ENCODE measurements at places on chromosomes 16 and 17.

DNA sequence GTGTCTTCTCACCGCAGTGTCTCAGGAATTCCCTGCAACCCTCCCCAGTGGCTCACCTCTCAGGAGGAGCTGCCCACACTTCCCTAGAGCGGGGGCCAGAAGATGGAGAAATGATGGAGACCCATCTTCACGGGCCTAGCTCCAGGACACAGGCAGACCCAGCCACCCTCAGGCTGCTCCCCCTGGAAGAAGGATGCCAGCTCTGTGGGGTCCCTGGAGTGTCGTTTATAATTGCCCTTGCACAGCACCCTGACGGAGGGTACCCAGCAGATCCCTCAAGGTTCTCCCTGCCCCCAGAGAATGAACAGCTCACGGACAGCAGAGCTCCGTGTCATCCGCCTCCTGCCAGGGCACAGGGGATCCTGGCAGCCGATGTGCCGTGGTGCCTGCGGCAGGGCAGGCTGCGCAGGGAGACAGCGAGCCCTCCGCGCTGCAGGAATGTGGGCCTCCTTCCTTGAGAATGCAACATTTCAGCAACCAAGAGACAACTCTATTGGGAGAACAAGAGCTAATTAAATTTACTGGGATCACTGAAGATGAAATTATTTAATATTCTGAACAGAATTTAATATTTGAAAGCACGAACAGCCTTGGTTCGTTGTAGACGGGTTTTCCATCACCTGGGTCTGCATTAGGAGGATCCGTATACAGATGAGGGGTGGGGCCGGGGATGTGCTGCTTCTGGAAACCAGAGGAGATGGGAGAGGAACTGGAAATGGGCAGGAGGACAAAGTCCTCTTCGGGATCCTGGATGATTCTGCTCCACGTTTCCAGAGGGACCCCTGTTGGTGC lies 21.0 kb upstream of the RBFOX3 start:
- no peak for DNase-seq

DNA sequence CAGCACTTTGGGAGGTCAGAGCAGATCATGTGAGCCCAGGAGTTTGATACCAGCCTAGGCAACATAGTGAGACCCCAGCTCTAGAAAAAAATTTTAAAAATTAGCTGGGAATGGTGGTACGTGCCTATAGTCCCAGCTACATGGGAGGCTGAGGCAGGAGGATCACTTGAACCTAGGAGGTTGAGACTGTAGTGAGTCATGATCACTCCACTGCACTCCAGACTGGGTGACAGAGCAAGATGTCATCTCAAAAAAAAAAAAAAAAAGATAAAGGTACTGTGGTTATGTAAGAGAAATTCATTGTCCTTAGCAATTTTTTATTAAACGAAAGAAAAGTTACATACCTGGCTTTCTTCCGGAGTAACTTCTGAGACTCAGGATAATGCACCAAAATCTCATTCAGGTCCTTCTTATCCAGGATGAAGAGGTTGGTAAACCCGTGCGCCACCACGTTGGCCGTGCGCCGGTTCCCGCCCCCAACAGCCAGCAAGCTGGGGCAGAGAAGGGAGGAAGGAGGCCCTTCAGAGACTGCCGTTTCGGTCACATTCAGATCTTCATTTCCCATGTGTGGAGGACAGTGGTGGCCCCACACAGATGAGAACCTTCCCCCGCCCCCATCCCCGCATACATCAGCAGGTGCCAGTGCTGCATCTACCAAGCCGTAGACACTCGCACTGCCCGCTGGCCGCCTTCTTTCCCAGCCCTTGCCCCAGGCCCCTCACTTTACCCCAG lies 73.7 kb downstream of the CNGB1 start:
- no peak for DNase-seq

GRCh38 chr17:31733326-31733725 lies 125.7 kb downstream of the COPRS start:
- DNase-seq = no peak

DNA sequence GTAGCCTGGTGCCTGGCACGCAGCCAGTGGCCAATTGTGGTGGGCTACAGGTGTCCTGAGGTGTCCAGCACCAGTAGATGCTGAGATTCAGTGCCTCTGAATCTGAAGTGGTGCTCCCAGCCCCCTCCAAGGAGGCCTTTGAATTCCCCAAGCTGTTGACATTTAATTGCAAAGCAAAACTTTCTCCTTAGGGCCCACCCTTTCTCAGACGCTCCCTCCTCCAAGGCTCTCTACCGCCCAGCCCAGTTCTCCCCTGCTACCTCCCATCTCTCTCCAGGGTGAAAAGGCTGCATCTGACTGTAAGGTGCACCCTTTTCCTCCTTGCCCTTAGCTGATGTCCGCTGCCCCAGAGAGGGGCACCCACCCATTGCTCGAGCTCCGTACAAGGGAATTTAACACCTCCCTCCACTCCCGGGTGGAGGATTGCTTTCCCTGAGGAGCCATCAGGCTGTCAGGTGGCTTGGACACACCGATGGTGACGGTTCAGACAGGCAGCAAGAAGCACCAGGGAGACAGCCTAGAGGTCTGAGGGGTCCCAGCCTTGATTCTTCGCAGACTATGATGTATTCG lies 1.7 kb downstream of the BEAN1 start:
- DNase-seq = no peak

DNA sequence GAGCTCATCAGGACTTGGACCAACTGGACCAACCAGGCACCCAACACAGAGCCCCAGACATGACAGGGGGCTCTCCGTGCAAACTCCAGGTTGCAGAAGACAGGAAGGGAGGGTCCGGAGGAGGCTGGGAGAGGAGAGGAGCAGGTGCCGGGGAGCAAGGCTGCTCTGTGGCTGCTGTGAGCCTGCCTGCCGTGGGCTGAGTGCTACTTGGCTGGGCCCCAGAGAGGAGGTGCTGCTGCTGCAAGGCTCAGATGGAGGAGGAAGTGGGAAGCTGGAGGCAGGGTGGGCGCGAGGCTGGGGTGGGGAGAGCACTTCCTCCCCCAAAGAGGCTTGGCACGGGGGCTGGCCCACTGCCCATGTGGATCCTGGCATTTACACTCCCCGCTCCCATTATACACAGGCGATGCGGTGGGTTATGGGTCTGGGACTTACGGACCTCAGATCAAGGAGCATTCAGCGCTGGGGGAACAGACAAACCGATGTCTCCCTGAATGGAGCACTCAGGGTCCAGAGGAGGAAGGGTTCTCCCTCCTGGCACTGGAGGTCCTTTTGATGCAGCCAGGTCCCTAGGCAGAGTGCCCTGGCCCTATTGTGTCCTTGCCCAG lies 15.9 kb downstream of the EPOP start:
- peak; percentile 63 for DNase-seq

- DNase-seq = peak; percentile 84
Measured at GRCh38 chr17:18037486-18037885, 1.5 kb downstream of the ATPAF2 start.

GRCh38 chr16:66212428-66212827 lies 154.1 kb upstream of the CDH5 start:
- peak; percentile 8 for DNase-seq

- DNase-seq = peak; percentile 50
Measured at GRCh38 chr16:4315186-4316107, at the start of gene GLIS2. Gene GLIS2 (plus strand): TSS chr16:4316067. CDS start chr16:4332281, 16,214 bp downstream.

- peak; percentile 98 for DNase-seq
Measured at GRCh38 chr16:79170555-79171246, 429.8 kb downstream of the MAF start.

- no peak for DNase-seq
Measured at GRCh38 chr17:6067060-6067459, 3.1 kb upstream of the WSCD1 start.

DNA sequence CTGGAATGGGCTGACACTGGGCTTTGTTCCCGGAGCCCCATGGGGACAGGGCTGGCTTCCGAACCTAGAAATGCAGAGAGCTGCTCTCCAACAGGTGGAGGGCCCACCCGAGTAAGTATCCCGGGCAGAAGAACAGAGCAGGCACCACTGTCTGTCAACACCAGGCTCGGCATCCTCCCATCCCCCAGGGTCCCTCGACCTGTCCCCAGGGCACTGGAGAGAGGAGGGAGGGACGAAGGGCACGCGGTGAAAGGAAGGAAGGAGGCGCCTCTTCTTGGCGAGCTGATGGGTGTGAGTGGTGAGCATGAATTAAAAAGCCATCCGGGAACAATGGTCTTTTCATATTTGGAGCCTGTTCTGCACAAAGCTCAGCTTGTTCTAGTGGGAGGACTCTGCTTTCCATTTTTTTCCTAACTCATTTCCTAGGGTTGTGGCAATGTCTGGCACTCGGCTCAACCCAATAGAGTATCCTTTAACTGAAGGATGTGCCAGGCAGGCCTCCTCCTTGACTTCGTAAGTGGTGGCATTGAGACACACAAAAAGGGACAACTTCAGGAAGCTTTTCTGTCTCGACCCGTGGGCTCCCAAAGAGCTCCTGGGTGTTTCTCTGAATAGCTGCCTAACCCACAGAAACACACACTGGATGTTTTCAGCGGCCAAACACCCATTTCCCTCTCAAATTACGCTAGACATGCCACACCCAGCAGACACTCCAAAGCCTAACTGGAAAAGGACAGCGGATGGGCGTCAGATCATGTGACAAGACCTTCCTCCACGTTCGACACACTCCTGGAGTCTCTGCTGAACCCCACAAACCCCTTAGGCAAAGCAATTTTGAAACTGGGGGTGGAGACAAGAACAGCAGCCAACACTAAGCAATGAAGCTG lies 47.7 kb downstream of the ZFHX3 start:
- DNase-seq = no peak

DNA sequence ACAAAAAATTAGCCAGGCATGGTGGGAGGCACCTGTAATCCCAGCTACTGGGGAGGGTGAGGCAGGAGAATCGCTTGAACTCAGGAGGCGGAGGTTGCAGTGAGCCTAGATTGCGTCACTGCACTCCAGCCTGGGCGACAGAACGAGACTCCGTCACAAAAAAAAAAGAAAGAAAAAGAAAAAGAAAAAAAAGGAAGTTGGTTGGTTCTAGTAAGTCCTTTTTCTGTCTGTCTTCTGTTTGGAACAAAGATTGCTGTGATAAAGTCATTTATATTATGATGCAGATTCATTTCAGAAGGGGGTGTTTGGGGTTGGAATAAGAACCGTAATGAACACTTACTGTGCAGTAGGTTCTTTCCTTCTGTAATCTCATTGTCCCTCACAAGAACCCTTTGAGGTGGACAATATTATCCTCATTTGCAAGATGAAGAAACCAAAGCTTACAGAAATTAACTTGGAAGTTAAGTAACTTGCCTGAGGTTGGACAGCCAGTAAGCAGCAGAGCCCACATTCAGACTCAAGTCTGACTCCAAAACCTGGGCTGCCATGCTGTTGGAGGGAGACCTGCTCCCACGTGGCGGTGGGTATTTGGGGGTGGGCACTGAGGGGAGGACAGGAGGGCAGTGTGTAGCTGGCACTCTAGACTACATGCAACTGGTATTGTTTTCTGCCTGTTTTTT lies 10.3 kb downstream of the MINK1 start:
- peak; percentile 21 for DNase-seq

DNA sequence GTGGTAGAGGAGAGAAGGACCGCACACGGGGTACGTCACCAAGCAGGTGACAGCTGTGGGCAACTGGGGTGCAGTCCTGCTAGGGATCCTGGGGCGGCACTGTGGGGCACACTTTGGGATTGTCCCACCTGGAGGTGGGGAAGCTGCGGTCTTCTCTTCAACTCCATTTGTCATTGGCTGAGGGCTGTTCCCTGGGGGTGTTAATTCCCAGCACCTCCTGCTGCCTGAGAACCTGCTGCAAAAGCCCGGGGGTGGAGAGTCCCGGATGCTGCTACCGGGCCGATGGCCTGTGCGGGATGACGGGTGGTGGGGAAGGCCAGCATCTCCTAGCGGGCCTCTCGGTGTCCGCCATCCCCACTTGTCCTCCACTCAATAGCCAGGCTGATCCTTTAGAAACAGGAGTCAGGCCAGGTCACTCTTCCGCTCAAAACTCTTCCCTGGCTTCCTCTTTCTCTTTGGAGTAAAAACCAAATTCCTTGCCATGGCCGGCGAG lies 100.2 kb downstream of the CYLD start:
- no peak for DNase-seq

DNA sequence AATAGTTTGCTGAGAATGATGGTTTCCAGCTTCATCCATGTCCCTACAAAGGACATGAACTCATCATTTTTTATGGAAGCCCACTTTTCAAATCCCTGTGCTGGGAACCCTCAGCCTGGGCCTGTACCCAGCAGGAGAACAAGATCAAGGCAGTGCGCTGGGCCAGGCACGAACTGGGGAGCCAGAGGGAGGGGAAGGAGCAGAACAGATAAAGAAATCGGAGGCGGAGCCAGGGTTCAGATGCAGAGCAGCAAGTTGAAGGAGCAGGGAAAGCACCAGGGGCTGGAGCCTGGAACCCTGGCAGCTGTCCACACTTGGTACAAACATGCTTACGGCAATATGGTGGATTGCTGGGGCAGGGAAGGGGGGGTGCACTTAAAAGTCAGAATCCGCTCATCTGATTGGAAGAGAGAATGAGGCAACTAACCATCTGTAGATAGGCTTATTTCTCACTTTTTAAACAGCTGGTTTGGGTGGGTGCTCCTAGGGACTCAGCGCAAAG lies 107.5 kb downstream of the NOG start:
- DNase-seq = no peak

- DNase-seq = no peak
Measured at GRCh38 chr17:58344791-58345157, 7.2 kb downstream of the SUPT4H1 start.

- DNase-seq = peak; percentile 34
Measured at GRCh38 chr16:89155184-89155679, 16.3 kb upstream of the CDH15 start.

GRCh38 chr17:74449773-74450172 lies 16.7 kb upstream of the CD300A start:
- DNase-seq = no peak

DNA sequence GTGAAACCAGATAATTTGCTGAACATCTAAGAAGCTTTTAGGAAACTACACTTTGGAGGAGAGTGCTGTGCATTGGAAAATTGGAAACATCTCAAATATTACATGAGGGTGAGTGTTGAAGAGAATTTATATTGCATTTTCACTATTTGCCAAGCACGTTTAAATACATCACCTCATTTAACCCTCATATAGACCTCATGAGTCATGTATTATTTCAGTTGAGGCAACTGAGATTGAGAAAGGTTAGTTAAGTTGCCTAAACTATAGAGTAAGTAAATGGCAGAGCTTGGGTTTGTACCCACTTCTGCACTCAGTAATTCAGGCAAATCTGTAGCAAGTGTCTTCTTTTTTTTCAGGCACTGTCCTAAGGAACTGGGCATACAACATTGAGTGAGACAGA lies 3.7 kb upstream of the NLK start:
- no peak for DNase-seq

Data from suppressor macrophage (primary cell).